ENCODE measurements at places on chromosomes 2 and 18.
A peak's percentile ranks its signal among the peaks of the same experiment; 100 is the strongest.

GRCh38 chr2:24010477-24011249, 778 bp downstream of the MFSD2B start:
- no peak for DNase-seq

GRCh38 chr18:8708670-8709069, 3.3 kb downstream of the MTCL1 start:
- DNase-seq, result no peak

GRCh38 chr18:52045946-52046675, 293.9 kb upstream of the DCC start:
- DNase-seq, result no peak

DNA sequence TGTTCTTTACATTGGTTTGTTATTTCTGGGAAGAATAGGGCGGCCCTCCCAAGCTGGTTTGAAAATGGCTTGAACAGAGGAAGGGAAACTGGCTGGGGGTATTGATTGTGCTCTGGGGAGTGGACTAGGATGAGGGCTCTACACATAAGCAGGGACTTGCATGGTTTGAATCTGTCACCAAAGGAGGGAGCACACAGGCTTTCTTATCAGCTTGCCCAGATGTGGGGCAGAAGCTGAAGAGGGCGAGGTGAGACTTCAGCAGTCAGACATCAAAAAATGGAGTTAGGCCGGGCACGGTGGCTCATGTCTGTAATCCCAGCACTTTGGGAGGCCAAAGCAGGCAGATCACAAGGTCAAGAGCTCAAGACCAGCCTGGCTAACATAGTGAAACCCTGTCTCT, 7.2 kb upstream of the RAB12 start:
- no peak for DNase-seq

DNA sequence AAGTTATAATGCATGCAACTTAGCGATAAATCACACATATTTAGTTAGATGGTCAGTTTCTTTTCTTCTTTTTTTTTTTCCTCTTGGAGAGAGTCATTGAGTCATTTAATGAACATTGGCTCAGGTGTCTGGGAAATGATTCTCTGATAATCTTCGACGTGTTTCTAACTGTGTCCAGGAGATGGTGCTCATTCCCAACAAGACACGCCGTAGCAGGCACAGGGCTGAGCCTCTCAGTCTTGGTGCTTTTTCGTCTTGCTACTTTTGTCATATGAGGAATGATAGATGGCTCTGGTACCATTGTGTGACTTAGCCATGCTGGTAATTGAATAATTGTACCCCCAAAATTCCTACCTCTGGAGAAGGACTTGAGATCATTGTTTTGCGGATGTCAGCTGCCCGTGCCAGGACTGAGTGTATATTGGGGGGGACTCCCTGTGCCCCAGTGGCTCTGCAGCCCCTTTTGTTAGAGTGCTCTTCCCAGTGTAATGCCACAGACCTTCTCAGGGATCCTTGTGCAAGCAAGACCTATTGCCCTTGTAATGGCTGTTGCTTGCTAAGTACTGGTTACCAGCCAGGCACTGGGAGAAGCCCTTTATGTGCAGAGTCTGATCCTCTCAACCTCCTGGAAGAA, 107.6 kb upstream of the CYRIA start:
- no peak for DNase-seq

DNA sequence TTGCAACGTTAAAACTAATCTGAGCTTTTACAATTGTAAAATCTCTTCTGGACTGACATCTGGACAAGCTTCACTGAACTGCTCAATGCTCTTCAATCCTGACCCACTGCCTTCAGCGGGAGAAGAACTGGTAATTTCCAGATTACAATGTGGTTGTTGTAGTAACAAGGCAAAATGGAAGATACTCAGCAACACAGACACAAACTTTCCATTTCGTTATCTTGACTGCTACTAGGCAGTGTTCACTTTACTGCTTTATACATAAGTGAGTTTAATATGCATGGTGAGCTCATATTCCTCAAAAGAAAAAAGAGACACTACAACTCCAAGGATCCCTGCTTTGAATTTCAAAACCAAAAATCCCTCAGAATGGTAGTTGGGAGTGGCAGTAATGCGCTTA, 51.9 kb downstream of the GRB14 start:
- no peak for DNase-seq

DNA sequence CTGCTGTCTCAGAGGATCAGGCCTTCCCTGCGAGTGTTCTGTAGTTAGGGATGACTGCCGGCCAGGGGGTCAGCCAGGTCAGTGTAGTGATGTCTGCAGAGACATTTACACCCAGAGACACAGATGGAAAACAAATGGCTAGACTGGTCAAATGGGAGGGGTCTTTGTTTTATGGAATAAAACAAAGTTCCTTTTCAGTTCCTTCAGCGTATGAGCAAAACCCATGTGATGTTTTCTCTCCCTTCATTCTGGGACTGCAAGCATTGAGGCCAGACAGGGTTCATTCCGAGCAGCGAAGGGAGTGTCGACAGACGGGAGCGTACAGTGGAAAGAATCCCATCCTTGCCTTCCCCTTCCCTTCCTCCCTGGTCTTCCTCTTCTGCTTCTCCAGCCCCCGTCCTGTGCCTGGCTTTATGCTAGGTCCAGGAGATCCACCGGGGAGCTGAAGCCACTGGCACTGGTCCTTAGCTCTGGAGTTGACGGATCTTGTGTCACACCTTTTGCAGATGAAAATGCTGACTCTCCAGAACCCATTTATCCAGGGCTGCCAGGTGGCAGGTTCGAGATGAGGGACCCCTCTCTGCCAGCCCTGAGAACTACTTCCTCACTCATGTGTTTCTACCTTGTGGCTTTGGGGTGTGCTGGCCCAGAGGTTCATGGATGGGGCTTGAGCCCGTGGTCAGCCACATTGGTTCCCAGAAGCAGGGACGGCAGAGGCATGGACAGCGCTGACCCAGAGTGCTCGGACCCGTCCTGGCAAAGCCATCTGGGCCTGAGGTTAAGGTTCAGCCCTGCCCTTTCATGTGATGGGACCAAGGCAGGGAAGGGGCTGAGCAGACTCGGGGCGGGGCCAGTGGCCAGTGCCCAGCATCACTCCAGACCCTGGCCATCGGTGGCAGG, 24.2 kb downstream of the ITGB1BP1 start:
- DNase-seq, result no peak

DNA sequence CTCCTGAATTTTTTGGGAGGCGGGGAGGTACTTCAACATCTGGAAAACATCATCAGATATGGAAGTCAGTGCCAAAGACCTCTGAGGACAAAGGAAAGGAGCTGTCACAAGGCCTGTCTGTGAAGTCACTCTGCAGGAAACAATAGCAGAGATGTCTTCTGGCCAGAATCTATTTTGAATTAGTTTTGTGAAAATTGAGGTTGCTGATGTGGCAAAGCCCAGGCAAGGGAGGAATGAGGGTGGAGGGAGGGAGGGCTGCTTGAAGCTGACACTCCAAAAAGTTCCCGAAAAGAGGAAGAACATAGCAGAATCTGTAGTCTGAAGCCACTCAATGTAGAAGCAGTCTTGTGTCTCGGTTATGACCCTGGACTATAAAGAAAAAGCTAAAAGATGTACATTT, 151.1 kb upstream of the LHCGR start:
- no peak for DNase-seq

GRCh38 chr2:222613715-222614331, 42.1 kb downstream of the FARSB start:
- no peak for DNase-seq

DNA sequence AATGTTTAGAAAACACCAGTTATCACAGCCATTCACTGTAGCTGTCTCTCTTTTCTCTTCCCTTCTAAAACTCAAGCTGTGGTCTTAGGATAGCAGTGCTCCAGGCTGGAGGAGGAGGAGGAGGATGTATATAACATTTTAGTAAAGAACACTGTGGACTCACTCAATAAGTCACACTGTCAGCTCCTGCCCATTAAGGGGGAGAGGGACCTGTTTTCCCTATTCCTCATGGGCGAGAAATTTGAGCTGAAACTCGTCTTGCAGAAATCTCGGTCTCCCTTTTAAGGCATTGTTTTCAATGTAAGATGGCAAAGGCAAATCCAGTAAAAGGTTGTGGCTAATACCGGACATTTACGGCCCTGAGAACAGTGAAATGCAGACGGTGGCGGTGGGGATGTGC, 114.8 kb upstream of the ZNF236 start:
- DNase-seq, result no peak

DNA sequence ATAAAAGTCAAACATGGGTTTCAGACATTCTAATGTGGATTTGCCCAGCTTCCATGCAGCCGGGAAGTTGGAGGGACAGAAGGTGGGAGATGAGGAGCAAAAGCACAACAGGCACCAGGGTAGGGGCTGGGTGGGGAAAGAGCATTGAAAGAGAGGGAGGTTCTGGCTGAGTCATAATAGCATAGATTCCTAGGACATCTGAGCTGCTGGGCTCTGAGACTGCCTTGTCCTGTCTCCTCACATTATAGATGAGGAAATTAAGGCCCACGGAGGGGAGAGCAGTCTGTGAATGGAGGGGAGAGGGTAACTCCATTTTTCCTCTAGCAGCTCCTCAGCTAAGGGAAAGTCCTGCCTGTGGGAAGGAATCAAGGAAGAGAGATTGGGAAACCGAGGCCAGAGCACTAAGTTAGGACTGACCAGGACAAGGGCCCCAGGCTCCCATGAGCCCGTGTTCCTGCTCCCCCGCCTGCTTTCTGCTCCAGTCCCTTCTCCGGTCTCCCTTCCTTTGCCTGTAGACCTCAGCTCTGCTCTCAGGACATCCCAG, 26.2 kb downstream of the SH2D6 start:
- no peak for DNase-seq

DNA sequence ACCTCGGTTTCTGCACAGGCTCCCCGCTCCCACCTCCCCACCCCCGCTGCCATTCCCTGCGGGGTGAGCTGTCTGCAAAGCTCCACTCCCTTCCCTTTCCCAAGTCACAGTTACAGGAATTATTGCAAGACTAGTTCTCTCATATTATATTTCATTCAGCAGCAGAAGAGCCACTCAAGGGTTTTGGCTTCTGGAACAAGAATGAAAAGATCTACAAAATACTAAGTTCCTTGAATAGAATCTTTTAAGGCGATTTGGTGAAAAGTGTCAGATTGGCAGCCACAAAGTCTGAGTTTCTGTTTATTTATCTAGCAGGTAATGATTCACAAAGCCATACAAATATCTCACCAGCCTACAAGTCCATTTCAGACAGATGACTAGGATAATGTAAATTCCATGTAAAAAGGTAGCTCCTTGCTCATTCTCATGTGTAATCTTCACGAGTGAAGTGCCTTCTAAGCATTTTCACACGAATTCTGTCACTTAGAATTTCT, 221.9 kb upstream of the RBBP8 start:
- DNase-seq, result no peak

- DNase-seq, result no peak
Measured at GRCh38 chr2:85324639-85325465, 2.9 kb downstream of the TGOLN2 start.

DNA sequence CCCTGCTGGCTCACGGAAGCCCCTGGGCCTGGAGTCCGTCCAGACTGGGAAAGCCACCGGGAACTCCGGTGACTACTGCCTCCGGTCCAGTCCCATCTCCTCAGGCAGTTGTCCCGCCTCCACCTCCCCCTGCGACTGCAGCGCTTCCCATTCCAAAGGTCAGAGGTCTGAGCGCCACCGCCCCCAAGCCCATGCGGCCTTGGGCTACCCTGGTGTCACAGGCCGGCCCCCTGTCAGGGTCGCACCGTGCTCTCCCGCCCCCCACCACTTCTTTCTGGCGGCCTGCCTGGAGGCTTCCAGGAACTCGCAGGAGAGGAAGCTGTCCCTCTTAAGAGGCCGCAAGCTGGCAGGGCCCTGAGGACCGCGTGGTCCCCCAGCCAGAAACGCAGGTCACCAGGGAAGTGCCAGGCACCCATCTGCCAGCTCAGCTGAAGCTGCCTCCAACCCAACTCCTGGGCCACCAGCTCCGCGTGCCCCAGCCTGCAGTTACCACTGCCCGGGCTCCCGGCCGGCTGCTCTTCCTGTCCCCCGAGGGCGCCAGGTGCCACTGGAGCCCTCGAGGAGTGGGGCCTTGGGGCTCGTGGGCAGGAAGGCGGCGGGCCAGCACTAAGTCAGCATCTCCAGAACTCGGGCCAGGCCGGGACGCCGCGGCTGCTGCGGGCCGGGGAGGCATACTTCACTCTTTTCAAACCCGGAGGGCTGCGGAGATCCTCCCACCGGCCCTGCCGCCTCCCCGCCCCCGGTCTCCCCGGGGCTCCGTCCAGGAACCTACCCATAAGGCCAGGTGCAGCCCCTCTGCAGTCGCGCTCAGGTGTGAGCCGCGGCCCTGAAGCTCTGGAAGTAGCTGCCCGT, 83.3 kb upstream of the POMC start:
- DNase-seq, result peak; percentile 31

DNA sequence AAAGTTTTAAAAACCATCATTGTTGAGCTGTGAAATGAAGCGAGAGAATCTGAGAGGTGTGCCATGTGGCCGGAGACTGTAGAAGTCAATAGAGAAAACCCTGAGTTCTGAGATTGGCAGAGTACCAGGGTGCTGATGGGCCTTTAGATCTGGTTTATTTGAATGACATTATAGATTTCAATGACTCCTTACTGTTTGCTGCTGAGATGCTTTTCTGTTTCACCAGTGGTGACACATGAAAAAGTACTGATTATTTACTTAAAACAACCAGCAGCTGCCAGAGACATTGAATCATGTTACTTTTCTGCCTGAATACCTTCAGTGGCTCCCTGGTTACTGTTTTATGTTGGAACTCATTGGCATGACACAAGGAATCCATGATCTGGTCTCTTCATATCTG, 602.7 kb upstream of the ZNF804A start:
- DNase-seq, result no peak

DNA sequence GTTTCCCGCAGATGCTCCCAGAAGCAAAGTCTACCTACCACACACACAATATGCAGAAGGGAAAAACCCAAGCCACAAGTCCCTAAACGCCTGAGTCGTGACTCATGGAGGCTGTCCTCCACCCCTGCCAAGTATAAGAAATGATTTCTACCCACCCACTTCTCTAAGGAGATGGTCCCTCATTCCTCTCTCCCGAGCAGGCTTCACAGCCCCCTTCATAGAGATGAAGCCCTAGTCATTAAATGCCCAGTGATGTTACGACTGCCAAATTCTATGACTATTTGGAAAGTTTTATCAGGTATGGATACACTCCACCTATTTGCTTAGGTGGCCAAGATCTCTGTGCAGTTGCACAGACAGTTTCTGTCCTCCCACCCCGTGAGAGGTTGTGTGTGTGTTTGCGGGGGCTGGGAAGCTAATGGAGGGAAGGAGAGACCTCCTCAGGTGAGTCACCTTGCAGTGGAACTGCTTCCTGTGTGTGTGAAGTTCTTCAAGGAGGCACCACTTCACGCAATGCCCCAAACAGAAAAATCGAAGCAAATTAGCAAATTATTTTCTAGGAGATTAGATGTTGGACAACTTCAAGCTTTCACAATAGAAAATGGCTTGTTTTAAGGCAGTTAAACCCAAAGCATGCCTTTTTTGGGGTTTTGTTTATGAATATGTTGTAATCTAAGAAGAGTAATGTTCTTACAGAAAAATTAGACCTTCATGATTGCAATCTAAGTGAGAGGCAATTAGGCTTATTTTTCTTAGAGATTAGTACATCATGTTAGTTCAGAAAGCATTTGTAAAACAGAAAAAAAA, 175.2 kb downstream of the TGIF1 start:
- DNase-seq, result peak; percentile 83

All from T-helper 2 cell treated with Interferon-gamma antibody and Interleukin-4, amounts not matched to agents 5 μg/mL and 100 μg/mL, for 36 hours (primary cell).